ENCODE measurements at places on chromosomes 12 and 14.
A peak's percentile ranks its signal among the peaks of the same experiment; 100 is the strongest.

DNA sequence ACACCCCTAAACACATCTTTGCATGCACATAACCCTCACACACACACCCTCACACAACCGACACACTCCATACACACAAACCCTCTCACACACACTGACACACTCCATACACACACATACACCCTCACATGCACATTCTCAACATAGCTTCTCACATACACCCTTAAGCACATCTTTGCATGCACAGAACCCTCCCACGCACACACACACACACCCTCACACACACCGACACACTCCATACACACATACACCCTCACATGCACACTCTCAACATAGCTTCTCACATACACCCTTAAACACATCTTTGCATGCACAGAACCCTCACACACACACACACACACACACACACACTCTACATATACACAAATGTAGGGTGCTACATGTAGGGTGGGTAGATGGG, 72.5 kb upstream of the NOS1 start:
- H3K4me1 ChIP-seq, result no peaks in the 10 kb centered on the region
- no peak overlapping the region for H3K27ac ChIP-seq
- H3K27me3 ChIP-seq, result no peaks in the 10 kb centered on the region

- H3K27me3 ChIP-seq, result no peaks in the 10 kb centered on the region
- no peak for DNase-seq
- no peak overlapping the region for H3K4me3 ChIP-seq
These were observed 42.6 kb downstream of the ZFYVE21 start for GRCh38 chr14:103758059-103758776.

DNA sequence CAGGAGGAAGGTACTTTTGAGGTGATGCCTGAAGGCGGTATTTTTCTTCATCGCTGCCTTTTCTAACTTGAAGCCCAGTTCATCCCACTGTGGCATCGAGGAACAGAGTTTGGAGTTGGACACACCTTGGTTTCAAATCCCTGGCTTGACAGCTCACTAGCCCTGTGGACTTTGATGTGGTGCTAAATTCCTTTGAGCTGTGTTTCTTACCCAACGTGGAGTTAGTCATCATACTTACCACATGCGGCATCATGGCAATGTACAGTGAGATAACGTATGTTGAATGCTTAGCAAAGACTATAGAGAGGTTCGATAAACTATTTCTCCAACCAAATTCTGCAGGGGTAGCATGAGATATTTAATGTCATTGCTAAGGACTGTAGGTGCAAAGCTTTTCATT, 3.4 kb downstream of the PLEKHG3 start:
- no peaks in the 10 kb centered on the region for H3K36me3 ChIP-seq
- H3K4me1 ChIP-seq, result peaks cover 5% of the 10 kb centered on the region
- no peak overlapping the region for H3K27ac ChIP-seq
- H3K27me3 ChIP-seq, result peaks cover 15% of the 10 kb centered on the region

DNA sequence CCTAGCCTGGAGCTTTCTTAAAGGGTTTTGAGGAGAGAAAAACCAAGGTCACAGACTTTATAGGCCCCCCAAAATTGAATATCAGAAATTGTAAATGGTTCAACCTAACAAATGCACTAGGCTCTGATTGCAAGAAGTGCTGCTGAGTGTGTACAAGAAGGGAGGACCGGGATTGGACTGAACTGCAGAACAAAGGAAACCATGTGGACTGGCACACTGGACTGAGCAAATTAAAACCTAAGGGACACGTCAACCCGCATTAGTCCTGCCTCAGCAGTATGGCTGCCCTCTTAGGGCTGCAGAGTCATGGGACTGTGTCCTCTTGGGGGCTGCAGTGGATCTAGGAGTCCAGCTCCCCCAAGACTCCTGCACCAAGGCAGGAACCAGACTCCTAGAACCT, 842 bp upstream of the CISTR start:
- no peak overlapping the region for H3K27ac ChIP-seq
- H3K36me3 ChIP-seq, result no peaks in the 10 kb centered on the region
- H3K27me3 ChIP-seq, result no peaks in the 10 kb centered on the region
- H3K4me3 ChIP-seq, result no peak overlapping the region
- no peak for DNase-seq
- peaks cover 65% of the 10 kb centered on the region for H3K4me1 ChIP-seq

DNA sequence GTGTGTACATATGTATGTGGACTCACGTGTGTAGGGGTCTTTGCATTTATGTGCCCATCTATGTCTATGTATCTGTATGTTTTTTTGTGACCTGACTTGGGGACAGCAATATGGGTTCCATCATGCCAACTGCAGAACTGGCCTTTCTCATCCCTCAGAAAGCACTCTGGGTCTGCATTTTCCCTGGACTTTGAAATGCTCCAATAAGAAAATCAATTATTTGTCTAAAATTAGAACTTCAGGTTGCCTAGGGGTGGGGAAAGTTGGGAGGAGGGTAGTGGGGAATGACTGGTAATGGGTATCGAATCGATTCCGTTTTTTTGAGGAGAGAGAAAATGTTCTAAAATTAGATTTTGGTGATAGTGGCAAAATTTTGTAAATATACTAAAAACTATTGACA, 140.8 kb upstream of the NOS1 start:
- DNase-seq, result no peak
- H3K27ac ChIP-seq, result no peak overlapping the region
- H3K27me3 ChIP-seq, result no peaks in the 10 kb centered on the region
- no peak overlapping the region for H3K4me3 ChIP-seq
- no peaks in the 10 kb centered on the region for H3K4me1 ChIP-seq

GRCh38 chr12:124551268-124552144, 15.9 kb downstream of the NCOR2 start:
- H3K27ac ChIP-seq, result peak overlapping the region; percentile 79
- H3K36me3 ChIP-seq, result peaks cover 7% of the 10 kb centered on the region
- no peak for DNase-seq
- H3K4me1 ChIP-seq, result peaks cover 79% of the 10 kb centered on the region
- H3K4me3 ChIP-seq, result peak overlapping the region; percentile 25
- H3K27me3 ChIP-seq, result no peaks in the 10 kb centered on the region

- H3K36me3 ChIP-seq, result no peaks in the 10 kb centered on the region
- DNase-seq, result no peak
- H3K27me3 ChIP-seq, result no peaks in the 10 kb centered on the region
- H3K27ac ChIP-seq, result no peak overlapping the region
- H3K4me1 ChIP-seq, result no peaks in the 10 kb centered on the region
These were observed 210.9 kb downstream of the MED13L start for GRCh38 chr12:116066381-116067230.

- H3K27me3 ChIP-seq, result peaks cover 4% of the 10 kb centered on the region
- H3K27ac ChIP-seq, result no peak overlapping the region
- H3K4me1 ChIP-seq, result no peaks in the 10 kb centered on the region
- H3K36me3 ChIP-seq, result no peaks in the 10 kb centered on the region
- DNase-seq, result no peak
- no peak overlapping the region for H3K4me3 ChIP-seq
These were observed 41.4 kb upstream of the EML1 start for GRCh38 chr14:99751539-99752485.

- H3K27ac ChIP-seq, result no peak overlapping the region
- peaks cover 5% of the 10 kb centered on the region for H3K27me3 ChIP-seq
- no peak for DNase-seq
- peaks cover 6% of the 10 kb centered on the region for H3K4me1 ChIP-seq
- H3K36me3 ChIP-seq, result no peaks in the 10 kb centered on the region
These were observed 9.8 kb upstream of the RARG start for GRCh38 chr12:53241623-53242412.

DNA sequence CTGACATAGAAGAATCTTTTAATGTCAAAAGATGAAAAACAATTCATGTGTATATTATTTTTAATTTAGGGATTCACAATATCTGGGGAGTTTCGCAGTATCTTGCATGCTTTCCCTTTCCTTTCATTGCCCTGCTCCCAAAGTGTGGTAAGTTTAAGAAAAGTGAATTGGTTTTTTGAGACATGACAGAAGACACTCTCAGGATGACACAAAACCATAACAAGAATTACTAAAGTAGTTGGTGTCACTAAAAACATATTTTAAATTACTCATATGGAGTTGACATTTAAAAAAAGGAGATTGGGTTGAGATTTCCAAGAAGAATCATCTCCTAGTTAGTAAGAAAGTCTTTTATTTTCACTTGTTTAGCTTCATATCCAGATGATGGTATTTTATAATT, 5.1 kb upstream of the PCNX1 start:
- H3K36me3 ChIP-seq, result no peaks in the 10 kb centered on the region
- no peaks in the 10 kb centered on the region for H3K4me1 ChIP-seq
- no peaks in the 10 kb centered on the region for H3K27me3 ChIP-seq
- DNase-seq, result no peak

GRCh38 chr14:100070310-100070709, 5.1 kb downstream of the EVL start:
- H3K27ac ChIP-seq, result peak overlapping the region; percentile 73
- H3K27me3 ChIP-seq, result no peaks in the 10 kb centered on the region
- no peak for DNase-seq
- H3K4me3 ChIP-seq, result peak overlapping the region; percentile 68
- H3K4me1 ChIP-seq, result peaks cover 71% of the 10 kb centered on the region

GRCh38 chr14:58118097-58118815, 33.8 kb downstream of the ARMH4 start:
- H3K27me3 ChIP-seq, result no peaks in the 10 kb centered on the region
- no peak overlapping the region for H3K4me3 ChIP-seq
- no peak for DNase-seq

GRCh38 chr14:104562606-104563005, 17.0 kb upstream of the C14orf180 start:
- no peaks in the 10 kb centered on the region for H3K4me1 ChIP-seq
- no peak overlapping the region for H3K27ac ChIP-seq
- DNase-seq, result no peak
- no peaks in the 10 kb centered on the region for H3K36me3 ChIP-seq
- no peak overlapping the region for H3K4me3 ChIP-seq
- peaks cover 5% of the 10 kb centered on the region for H3K27me3 ChIP-seq

- H3K4me3 ChIP-seq, result no peak overlapping the region
- H3K27me3 ChIP-seq, result peaks cover 6% of the 10 kb centered on the region
- H3K36me3 ChIP-seq, result no peaks in the 10 kb centered on the region
- no peak for DNase-seq
- H3K4me1 ChIP-seq, result no peaks in the 10 kb centered on the region
These were observed 156.9 kb downstream of the PTPN11 start for GRCh38 chr12:112575559-112576067.

DNA sequence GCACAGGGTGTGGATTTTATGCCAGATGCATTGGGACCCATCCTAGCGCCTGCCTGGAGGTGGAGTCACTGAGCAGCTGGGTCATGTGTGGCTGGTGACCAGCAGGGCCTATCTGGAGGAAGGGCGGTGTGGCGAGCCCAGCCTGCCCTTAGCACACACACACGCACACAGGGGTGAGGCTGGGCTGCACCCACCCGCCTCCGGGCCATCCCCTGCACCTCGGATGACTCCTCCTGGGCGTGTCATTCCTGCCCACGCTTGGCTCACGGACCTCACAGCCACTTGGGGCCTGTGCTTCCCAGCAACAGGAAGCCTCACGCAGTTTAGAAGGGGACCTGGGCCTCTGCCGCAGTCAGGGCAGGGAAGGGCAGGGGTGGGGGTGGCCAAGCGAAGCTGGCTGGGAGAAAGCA, 36.2 kb upstream of the FZD10 start:
- no peak for DNase-seq
- H3K4me1 ChIP-seq, result no peaks in the 10 kb centered on the region
- no peak overlapping the region for H3K4me3 ChIP-seq
- no peaks in the 10 kb centered on the region for H3K36me3 ChIP-seq

DNA sequence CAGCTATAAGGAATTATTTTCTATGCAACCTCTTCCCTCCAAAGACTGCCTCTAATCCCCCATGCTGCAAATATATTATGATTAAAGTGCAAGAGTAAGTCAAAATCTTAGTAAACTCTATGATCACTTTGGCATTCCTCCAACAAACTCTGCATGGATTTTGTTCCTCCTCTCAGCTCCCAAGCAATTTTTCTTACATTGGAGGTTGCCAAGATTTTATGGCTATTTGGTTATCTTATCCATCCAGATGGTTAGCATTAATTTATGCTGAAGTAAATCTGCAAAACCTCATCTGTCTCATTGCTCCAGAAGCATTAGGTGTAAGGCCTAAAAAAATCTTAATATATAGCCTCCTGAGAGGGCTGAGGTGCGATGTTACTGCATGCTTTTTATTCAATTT, 228.1 kb downstream of the CHST11 start:
- DNase-seq, result no peak
- no peak overlapping the region for H3K4me3 ChIP-seq
- H3K4me1 ChIP-seq, result peaks cover 45% of the 10 kb centered on the region
- H3K36me3 ChIP-seq, result no peaks in the 10 kb centered on the region
- H3K27me3 ChIP-seq, result no peaks in the 10 kb centered on the region

GRCh38 chr12:78290606-78291345, 460.1 kb downstream of the NAV3 start:
- DNase-seq, result no peak
- H3K27me3 ChIP-seq, result no peaks in the 10 kb centered on the region
- no peaks in the 10 kb centered on the region for H3K4me1 ChIP-seq
- no peaks in the 10 kb centered on the region for H3K36me3 ChIP-seq

DNA sequence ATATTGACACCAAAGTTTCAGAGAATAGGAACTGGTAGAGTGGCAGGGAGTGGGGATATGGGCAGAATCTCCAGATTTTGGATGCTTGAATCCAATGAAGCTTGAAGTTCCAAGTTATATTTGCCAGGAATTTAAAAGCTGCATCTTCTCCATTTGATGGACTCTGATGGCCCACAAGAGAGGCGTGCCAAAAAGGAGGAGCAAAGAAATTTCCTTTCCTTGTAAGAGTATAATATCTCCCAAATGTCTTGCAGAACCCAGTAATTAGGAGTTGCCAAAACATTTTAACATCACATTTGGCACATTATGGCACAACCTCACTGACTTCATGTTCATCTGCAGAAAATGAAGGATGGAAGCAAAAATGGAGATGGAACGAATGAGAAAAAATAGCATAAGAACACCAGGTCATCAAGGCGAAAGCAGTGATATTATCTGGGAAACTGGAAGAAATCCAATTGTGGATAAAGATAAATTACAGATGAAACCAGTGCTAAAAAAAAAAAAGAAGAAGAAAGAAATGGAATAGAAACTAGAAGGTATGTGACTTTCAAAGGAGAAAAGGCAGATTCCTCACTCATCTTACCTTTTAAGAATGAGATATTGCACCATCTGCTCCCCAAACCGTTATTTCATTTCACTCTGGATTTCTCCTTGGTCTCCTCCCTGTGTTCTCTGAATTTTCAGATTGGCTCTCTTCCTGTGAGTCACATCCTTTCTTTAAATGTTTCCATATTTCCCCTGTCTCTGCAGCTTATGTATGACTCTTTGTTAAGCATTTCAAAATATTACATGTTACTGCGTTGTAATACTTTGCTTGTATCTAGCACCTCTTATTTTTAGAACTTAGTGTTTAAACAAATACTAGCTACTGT, 13.5 kb upstream of the FLRT2 start:
- H3K4me1 ChIP-seq, result no peaks in the 10 kb centered on the region
- H3K4me3 ChIP-seq, result no peak overlapping the region
- H3K36me3 ChIP-seq, result no peaks in the 10 kb centered on the region
- H3K27me3 ChIP-seq, result no peaks in the 10 kb centered on the region

DNA sequence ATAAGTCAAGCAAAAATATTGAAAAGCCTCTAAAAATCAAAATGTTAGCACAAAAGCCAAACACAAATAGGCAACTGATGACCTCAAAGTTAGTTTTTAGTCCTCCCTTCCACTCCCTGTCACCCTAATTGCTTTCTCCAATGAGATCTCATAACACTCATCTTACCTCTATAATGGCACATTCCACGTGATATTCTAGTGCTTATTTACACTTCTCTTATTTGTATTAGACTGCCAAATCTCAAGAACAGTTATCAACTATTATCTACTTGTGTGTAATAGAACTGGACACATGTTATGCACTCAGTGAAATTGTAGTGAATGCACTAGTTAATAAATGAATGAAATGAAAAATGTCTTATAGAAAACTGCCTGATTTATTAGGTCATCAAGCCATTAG, 55.5 kb upstream of the AVPR1A start:
- H3K27me3 ChIP-seq, result no peaks in the 10 kb centered on the region
- H3K27ac ChIP-seq, result no peak overlapping the region
- H3K36me3 ChIP-seq, result no peaks in the 10 kb centered on the region
- H3K4me1 ChIP-seq, result no peaks in the 10 kb centered on the region
- DNase-seq, result no peak
